ENCODE measurements at places on chromosomes 16 and 17.
A peak's percentile ranks its signal among the peaks of the same experiment; 100 is the strongest.

GRCh38 chr16:8960788-8961109 is 3.0 kb downstream of the USP7 start:
- no peak for DNase-seq

DNA sequence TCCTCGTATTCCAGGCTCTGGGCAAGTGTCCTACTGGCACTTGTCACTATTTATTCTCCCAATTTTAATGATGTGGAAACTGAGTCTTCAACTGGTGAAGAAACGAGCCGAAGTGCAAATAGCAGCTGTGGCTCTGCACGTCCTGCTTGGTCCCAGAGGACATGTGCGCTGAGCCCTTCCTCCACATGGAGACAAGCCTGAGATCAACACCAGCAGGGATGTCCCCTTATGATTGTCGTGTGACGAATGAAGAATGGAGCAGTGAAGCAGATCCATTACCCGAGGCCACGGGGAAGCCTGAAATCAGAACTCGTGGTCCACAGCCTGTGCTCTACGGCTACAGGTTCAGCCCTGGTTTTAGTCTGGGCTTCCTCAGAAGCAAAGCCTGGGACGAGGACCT is 61.0 kb downstream of the FOXL1 start:
- DNase-seq, result no peak

- DNase-seq, result no peak
These were observed 6.6 kb downstream of the GSDMA start for GRCh38 chr17:39969375-39969774.

- no peak for DNase-seq
These were observed 12.9 kb downstream of the AARS1 start for GRCh38 chr16:70276392-70276791.

GRCh38 chr16:53779186-53779585 is 75.2 kb downstream of the FTO start:
- DNase-seq, result no peak

GRCh38 chr16:12133729-12134128 is 157.2 kb downstream of the SNX29 start:
- no peak for DNase-seq

- peak; percentile 80 for DNase-seq
These were observed 34.1 kb downstream of the TLE7 start for GRCh38 chr16:71407731-71408130.

DNA sequence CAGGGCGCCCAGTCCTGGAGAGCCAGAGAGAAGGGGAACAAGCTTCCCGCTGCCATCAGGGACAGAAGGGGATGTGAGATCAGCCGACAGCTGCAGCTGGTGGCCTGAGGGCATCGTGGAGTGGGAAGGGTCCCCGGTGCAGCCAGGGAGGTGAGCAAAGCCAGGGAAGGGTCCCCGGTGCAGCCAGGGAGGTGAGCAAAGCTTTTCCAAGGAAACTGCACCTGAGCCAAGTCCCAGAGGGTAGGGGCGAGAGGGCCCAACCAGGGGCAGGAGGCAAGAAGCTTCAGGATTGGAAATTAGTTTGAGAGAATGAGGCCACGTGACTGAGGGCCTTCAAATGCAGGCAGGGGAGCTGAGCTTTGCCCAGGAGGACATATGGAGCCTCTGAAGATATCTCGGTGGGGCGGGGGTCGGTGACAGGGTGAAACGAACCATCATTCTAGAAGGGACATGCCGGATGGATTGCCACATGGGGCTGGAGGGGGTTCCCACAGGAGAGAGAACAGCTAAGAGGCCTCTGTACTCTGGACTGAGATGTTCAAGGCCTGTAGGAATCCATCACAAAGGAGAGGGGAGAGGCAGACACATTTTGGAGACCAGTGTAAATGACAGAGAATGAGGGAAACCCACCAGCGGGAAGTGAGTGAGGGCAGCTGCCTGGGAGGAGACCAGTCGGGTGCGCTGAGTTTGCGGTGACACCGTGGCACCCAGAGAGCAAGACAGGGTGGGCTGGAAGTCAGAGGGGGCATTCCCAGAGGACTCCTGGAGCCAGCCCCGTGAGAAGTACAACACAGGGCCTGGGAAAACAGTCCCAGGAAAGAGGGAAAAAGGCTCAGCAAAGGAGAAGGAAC is 31.4 kb upstream of the RPH3AL start:
- no peak for DNase-seq

GRCh38 chr16:7014756-7015155 is 317.9 kb upstream of the RBFOX1 start:
- no peak for DNase-seq

All from common myeloid progenitor, CD34-positive (primary cell).